Activated CD8-positive, alpha-beta T cell treated with anti-CD3 and anti-CD28 coated beads, Interleukin-2, amount 10 ng/mL, durations not matched to agents 7 days and 5 days (primary cell): ENCODE measurements at places on chromosomes 16 and 17. TPM values are rescaled to one million over a fixed set of nuclear protein-coding genes. Genes with fewer than 3 reads are reported as not detected.

- DNase-seq = peak; percentile 87
- H3K27ac ChIP-seq = peak overlapping the region; percentile 54
- H3K4me1 ChIP-seq = peaks cover 13% of the 10 kb centered on the region
- H3K27me3 ChIP-seq = no peaks in the 10 kb centered on the region
- H3K4me3 ChIP-seq = peak overlapping the region; percentile 42
- H3K36me3 ChIP-seq = no peaks in the 10 kb centered on the region
These were observed 24.2 kb upstream of the KRT17 start for GRCh38 chr17:41648411-41649195.

GRCh38 chr17:351449-351738, 1.2 kb downstream of the RPH3AL start:
- H3K27ac ChIP-seq = no peak overlapping the region
- peaks cover under 1% of the 10 kb centered on the region for H3K4me1 ChIP-seq
- H3K4me3 ChIP-seq = no peak overlapping the region
- H3K27me3 ChIP-seq = no peaks in the 10 kb centered on the region
- H3K36me3 ChIP-seq = peaks cover 3% of the 10 kb centered on the region

DNA sequence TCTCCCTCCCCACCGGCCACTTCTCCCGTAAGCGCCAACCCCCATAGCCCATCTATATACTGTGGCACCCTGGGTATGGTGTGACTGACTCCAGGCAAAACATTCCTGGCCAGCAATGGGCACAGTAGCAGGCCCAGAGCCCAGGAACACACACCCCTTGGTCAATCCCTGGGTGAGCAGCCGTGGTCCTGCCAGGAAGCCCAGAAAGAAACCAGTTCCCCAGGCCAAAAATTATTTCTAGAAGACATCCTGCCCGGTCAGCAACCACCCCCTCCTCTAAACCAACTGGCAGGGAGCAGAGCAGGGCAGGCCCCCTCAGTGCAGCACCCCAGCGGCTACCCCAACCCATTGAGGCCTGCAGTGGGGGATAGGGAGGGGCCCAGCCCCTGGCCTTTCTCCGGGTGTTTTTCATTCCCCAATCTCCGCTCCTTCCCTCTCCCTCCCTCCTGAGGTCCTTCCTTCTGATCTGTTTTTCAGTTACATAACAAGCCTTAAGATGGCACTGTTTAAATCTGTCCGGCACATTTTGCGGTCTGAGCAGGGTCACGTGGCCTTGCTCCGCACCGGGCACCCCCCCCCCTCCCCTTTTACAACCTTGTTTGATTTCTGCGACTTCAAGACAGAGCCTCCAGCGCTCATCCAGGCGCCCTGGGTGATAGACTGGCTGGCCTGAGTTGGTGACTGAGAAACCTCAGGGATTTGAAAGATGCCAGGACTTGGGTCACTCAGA, 2.0 kb downstream of the NPTX1 start:
- H3K27ac ChIP-seq = no peak overlapping the region
- peak; percentile 40 for DNase-seq
- H3K4me3 ChIP-seq = peak overlapping the region; percentile 75
- H3K4me1 ChIP-seq = peaks cover 28% of the 10 kb centered on the region

DNA sequence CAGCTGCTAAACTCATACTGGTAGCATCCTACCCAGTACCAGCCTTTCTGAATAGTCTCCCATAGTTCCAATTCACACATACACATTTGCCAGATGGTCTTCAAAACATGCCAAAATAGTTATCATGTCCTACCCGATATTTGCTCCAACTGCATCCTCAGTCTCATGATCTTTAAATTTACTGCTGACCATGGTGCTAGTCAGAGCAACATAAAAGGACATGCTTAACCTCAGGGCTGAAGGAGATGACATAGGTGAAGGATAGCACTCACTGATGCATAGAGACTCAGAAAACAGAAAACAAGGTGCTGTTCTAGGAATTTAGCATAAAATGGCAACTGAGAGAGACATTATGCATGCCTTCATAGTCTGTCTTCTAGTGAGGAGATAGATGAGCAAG, 200.6 kb upstream of the CCL2 start:
- H3K4me3 ChIP-seq = no peak overlapping the region
- no peaks in the 10 kb centered on the region for H3K36me3 ChIP-seq
- no peak overlapping the region for H3K27ac ChIP-seq
- peaks cover 3% of the 10 kb centered on the region for H3K27me3 ChIP-seq
- no peak for DNase-seq

- H3K36me3 ChIP-seq = no peaks in the 10 kb centered on the region
- no peak for DNase-seq
- H3K27me3 ChIP-seq = peaks cover 22% of the 10 kb centered on the region
- peak overlapping the region; percentile 67 for H3K27ac ChIP-seq
These were observed 7.2 kb upstream of the KIFC3 start for GRCh38 chr16:57809276-57810196.

DNA sequence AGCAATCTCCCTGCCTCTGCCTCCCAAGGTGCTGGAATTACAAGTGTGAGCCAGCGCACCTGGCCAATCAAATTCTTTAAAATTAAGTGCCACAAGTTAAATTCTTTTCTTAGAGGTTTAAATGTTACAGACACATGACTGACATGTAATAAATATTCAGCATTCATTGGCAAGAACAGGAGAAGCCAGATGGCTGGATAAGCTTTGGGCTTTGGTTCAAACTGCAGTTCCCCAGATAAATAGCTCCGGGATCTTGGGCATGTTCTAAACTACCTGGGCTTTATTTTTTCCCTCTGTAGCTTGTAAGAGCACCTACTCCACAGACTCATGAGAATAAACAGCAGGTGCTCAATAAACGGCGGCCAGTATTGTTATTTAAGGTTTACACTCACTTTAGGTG, 34.1 kb downstream of the ABAT start:
- no peak for DNase-seq
- H3K4me3 ChIP-seq = no peak overlapping the region
- H3K4me1 ChIP-seq = no peaks in the 10 kb centered on the region

- H3K4me1 ChIP-seq = no peaks in the 10 kb centered on the region
- no peak for DNase-seq
- H3K27ac ChIP-seq = no peak overlapping the region
- peaks cover 2% of the 10 kb centered on the region for H3K27me3 ChIP-seq
- H3K4me3 ChIP-seq = no peak overlapping the region
- H3K36me3 ChIP-seq = no peaks in the 10 kb centered on the region
These were observed 38.8 kb upstream of the ANKFN1 start for GRCh38 chr17:56114469-56114868.

GRCh38 chr17:19019041-19019941, 14.7 kb upstream of the FAM83G start:
- no peak overlapping the region for H3K4me3 ChIP-seq
- H3K4me1 ChIP-seq = peaks cover 8% of the 10 kb centered on the region
- H3K36me3 ChIP-seq = peaks cover 26% of the 10 kb centered on the region
- no peak overlapping the region for H3K27ac ChIP-seq

GRCh38 chr17:43864161-43864984, 17.4 kb downstream of the CD300LG start:
- H3K36me3 ChIP-seq = no peaks in the 10 kb centered on the region
- no peak overlapping the region for H3K4me3 ChIP-seq
- H3K4me1 ChIP-seq = no peaks in the 10 kb centered on the region
- no peak overlapping the region for H3K27ac ChIP-seq
- H3K27me3 ChIP-seq = peaks cover 25% of the 10 kb centered on the region

DNA sequence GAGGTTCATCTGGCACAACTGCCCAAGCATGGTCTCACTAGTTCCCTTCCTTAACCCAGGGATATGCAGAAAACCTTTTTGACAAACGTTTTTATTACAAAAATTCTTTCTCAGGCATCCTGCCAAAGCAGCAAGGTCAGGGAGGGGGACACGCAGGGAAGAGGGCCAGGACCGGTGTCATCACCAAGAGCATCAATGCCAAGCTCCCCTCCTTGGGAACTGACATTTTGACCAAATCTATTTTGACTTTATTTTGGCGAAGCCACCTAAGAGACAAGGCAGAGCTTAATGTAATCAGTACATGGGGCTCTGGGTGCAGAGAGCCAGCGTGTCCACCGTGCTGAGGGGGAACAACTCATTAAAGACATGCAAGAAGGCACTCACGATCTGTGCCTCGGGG, 265.2 kb downstream of the CBLN1 start:
- no peaks in the 10 kb centered on the region for H3K4me1 ChIP-seq
- no peak overlapping the region for H3K4me3 ChIP-seq
- no peak for DNase-seq
- H3K27ac ChIP-seq = no peak overlapping the region
- no peaks in the 10 kb centered on the region for H3K27me3 ChIP-seq

DNA sequence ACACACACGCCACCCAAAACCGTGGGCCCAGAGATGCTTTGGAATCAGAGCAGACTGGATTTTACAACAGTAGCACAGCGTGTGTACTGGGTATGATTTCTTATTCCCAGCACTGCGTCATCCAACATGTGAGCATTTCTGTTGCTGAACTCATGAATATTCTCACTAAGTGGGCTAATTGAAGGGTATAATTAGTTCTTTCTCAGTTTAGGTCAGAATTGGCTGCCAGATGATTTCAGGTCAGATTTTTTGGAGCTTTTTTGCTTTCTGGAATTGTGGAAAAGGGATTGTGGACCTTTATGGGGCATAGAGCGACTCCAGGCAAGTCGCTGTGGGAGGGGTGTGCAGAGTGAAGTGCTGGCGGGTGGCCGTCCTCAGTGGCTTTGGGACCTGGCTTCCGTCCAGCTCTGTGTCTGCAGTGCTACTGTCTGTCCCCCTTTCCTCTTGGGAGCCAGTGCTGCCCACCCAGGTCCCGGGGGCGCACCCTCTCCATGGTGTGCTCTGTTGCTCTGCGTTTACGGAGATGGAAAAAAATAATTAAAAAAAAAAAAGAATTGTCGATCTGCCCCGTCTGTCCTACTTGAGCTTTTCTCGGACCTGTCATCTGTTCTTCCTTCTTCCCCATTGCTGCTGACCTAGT, 25.0 kb downstream of the FOXK2 start:
- no peak for DNase-seq
- H3K4me3 ChIP-seq = no peak overlapping the region
- no peaks in the 10 kb centered on the region for H3K27me3 ChIP-seq
- no peaks in the 10 kb centered on the region for H3K36me3 ChIP-seq
- H3K4me1 ChIP-seq = peaks cover 26% of the 10 kb centered on the region

GRCh38 chr16:3152277-3152990, 17.6 kb downstream of the ZNF213 start:
- peak; percentile 90 for DNase-seq
- peaks cover 44% of the 10 kb centered on the region for H3K4me1 ChIP-seq
- peak overlapping the region; percentile 90 for H3K27ac ChIP-seq
- H3K27me3 ChIP-seq = peaks cover 21% of the 10 kb centered on the region
- peaks cover 6% of the 10 kb centered on the region for H3K36me3 ChIP-seq

DNA sequence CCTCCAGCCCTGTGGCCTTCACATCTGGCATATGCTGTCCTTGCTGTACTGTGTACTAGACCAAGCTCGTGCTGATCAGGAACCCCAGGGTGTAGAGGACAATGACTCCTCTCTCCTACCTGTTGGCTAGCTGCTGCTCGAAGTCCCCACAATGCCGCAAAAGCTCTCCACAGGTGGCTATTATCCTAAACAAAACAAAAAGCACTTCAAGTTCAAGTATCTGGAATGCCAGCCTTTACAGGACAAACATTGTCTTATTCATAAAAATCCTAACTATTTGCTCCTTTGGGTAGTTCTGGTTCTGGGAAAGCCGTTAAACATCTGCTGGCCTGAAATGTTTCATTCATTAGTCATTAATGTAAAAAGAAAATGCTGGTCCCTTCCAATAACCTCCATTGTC, 42.8 kb downstream of the COG7 start:
- peaks cover 8% of the 10 kb centered on the region for H3K36me3 ChIP-seq
- no peaks in the 10 kb centered on the region for H3K27me3 ChIP-seq
- no peak for DNase-seq
- H3K4me1 ChIP-seq = no peaks in the 10 kb centered on the region
- H3K27ac ChIP-seq = no peak overlapping the region
- H3K4me3 ChIP-seq = no peak overlapping the region

GRCh38 chr16:4606354-4606753, 8.3 kb downstream of the UBALD1 start:
- H3K36me3 ChIP-seq = no peaks in the 10 kb centered on the region
- no peaks in the 10 kb centered on the region for H3K4me1 ChIP-seq
- H3K27ac ChIP-seq = no peak overlapping the region
- DNase-seq = no peak
- H3K27me3 ChIP-seq = peaks cover 3% of the 10 kb centered on the region

GRCh38 chr17:60372790-60373483, 19.0 kb downstream of the USP32 start:
- H3K27me3 ChIP-seq = no peaks in the 10 kb centered on the region
- peaks cover 14% of the 10 kb centered on the region for H3K4me1 ChIP-seq

GRCh38 chr17:42387661-42388380, 421 bp downstream of the STAT3 start:
- peak overlapping the region; percentile 99 for H3K27ac ChIP-seq
- peak; percentile 51 for DNase-seq
- H3K4me1 ChIP-seq = peaks cover 49% of the 10 kb centered on the region
- no peaks in the 10 kb centered on the region for H3K27me3 ChIP-seq
- peaks cover 14% of the 10 kb centered on the region for H3K36me3 ChIP-seq

- no peak for DNase-seq
- no peak overlapping the region for H3K27ac ChIP-seq
- no peaks in the 10 kb centered on the region for H3K36me3 ChIP-seq
- H3K4me3 ChIP-seq = no peak overlapping the region
- H3K27me3 ChIP-seq = peaks cover 4% of the 10 kb centered on the region
- H3K4me1 ChIP-seq = peaks cover 25% of the 10 kb centered on the region
These were observed 9.3 kb upstream of the SLC16A5 start for GRCh38 chr17:75078284-75079022.

DNA sequence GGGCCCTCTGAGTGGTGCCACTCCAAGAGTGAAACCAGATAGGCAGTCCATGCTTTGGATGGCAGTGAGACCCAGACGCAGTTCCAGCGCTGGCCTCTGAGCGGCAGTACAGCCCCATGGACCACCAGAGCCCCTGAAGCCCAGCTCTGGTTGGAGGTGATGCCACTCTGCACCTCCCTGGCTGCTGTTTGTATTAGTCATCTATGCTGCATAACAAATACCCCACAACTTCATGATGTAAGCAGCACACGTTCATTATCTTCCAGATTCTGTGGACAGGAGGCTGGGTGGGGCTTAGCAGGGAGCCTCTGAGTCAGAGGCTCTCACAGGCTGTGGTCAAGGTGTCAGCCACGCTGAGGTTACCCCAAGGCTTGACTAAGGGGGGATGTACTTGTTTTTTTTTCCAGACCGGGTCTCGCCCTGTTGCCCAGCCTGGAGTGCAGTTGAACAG, 5.1 kb upstream of the NME4 start:
- no peak overlapping the region for H3K4me3 ChIP-seq
- H3K4me1 ChIP-seq = peaks cover 21% of the 10 kb centered on the region
- H3K36me3 ChIP-seq = no peaks in the 10 kb centered on the region
- DNase-seq = peak; percentile 82
- H3K27me3 ChIP-seq = peaks cover 8% of the 10 kb centered on the region

The SEC14L5 gene
- not detected for total RNA-seq

The TPSG1 gene
- not detected for total RNA-seq

The POLR3E gene
- total RNA-seq = 49.9 TPM

The KRTAP4-3 gene
- not detected for total RNA-seq

The PRSS33 gene
- total RNA-seq = not detected

The THOC6 gene
- 57.4 TPM for total RNA-seq

The KRT15 gene
- not detected for total RNA-seq

The XPO6 gene
- 209 TPM for total RNA-seq

The FBXW10 gene
- total RNA-seq = not detected

The SYNRG gene
- total RNA-seq = 97.4 TPM

The C16orf78 gene
- total RNA-seq = not detected

The NAGS gene
- 0.78 TPM for total RNA-seq

The MYOCD gene
- total RNA-seq = not detected

The MLYCD gene
- total RNA-seq = 4.3 TPM
